ENCODE measurements at places on chromosomes 6 and 20.

GRCh38 chr6:133546098-133546497 lies 304.9 kb downstream of the EYA4 start:
- DNase-seq: no peak

- DNase-seq: no peak
Measured at GRCh38 chr6:156557251-156557910, 219.8 kb upstream of the ARID1B start.

DNA sequence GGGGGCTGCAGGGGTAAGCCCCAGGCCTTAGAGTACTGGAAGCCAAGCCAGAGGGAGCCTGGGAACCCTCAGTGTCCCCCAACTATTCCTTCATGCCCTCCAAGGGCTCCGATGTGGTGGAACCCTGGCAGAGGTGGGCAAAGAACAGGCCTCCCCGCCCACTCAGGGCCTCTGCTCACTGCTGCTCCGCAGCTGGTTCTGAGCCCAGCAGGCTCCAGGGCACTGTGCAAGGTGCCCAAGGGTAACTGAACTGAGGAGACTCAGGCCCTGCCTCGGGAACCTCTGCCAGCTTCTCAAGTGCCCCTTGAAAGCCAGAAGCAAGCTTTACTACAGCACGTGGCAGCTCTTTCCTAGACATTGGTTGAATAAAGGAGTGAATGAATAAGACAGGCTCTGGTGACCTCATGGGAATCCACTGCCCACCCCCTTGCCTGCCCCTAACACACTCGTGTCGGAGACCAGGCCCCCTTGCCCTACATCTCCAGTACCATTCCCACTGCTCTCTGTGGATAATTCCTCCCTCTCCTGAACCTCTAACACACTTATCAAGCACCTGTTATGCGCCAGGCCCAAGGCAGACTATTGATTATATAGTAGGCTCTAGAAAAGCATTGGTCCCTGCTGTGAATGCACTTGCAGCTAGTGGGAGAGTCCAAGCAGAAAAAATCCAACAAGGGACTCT lies 55.0 kb downstream of the TOX2 start:
- DNase-seq: no peak

DNA sequence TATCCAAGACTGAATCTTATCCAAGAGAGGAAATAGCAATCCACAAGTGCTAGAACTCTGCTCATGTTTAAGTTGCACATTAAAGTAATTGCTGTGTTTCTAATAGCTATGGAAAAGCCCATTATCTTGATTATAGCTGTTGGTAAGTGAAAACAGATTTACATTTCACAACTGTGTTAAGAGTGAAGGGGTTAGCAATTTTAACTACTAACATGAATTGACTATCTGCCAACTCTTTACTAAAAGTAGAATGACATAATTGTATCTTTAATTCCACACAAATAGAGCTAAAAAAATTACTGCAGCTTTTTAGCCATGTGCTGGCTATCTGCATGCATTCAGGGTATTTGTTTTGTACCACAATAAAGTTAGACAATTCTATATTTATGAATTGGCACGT lies 277.9 kb upstream of the IRAK1BP1 start:
- no peak for DNase-seq

GRCh38 chr20:62652041-62652893 lies 10.0 kb downstream of the SLCO4A1 start:
- no peak for DNase-seq

DNA sequence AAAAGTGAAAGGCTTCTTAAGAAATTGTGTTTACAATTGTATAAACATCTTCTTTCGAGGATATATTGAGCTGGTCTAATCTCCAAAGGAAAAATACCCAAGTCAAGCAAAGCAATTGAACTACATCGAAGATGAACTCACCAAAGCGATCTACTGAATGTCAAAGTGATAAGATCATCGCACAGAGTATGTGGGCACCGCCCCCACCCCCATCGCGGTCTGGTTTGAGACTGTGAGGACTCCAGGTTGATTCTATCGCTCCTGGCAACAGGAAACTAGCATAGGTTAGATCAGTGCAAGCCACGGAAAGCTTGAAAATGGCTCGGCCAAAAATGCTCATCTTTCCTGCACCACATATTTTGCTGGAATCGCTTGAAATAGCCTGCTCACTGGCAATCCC lies 133.2 kb upstream of the RPS6KA2 start:
- DNase-seq: no peak

GRCh38 chr6:34232901-34233300 lies 3.8 kb upstream of the HMGA1 start:
- DNase-seq: no peak

DNA sequence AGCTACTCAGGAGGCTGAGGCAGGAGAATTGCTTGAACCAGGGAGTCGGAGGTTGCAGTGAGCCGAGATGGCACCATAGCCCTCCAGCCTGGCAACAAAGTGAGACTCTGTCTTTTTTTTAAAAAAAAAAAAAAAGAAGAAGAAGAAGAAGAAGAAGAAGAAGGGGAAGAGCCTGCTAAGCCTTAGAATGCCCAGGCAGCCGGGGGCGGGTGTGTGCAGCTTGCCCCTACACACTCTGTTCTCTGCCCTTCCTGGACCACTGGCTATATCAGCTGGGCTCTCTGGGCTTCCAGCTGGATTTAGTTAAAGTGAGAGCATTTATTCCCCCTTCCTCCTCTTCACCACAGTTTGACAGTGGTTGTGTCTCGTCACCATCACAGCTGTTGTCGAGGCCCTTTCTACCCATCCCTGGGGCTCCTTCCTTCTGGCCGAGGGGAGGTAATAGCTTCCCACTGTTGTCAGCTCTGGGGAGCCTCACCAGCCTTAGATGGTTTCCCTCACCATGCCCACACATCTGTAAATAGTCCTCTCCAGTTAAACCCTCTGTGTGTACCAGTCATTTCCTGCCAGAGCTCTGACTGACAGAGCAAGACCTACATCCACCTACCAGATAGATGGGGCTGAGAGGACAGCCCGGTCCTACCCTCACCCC lies 77.6 kb downstream of the TRERF1 start:
- DNase-seq: no peak

DNA sequence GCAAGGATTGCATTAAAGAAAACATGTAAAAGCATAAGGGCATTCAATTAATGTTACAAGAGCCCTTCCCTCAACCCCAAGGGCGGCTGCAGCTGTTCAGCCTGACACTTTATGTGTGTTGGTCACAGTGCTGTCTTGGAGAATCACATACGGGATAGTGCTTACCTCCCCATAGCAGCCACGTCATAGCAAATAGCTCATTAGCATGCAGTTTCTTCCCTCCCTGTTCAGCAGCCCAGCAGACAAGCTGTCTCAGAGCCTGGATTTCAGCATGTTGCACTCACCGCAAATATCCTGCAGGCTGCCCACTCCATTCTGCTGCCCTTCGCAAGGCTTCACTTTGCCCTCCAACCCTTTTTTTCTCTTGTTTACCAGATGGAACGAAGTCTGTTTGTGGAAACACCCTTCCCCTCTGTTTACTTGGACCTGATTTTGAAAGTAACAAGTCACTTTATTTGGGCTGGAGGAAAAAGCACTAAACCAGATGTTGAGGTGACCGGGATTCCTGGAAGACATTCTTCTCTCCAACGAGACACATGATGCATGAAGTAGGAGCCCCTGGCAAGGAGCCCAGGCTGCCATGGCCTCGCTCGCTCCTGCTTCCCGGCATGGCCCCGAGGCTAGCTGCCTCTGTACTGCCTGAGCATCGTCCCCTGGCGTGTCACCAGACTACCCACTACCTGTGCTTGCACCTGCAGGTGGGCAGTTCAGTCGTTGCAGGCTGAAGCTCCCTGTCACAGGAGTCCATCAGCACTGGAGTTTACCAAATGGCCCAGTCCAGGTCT lies 151.6 kb upstream of the GMDS start:
- no peak for DNase-seq

DNA sequence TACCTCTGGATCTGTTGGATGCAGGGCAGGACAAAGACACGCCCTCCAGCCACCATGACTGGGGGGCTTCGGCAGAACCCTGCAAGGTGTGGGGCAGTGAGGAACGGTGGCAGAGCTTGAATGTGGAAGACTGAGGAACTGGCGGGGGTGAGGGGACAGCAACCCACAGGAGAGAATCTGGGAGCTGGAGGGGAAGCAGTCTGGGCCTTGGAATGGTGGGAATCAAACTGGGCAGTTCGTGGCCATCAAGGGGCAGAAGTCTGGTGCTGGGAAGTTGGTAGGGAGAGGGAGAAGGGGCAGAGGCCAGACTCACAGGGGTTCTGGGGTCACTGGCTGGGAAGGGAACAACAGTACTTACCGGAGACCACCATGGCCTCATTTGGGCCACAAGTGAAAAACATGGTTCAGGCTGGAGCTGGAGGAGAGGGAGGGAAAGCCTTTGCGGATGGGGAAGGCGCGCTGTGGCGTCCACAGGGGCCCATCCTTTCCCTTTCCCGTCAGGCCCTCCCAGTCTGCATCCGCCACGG lies 635 bp downstream of the FLOT1 start:
- DNase-seq: no peak

GRCh38 chr6:50390416-50390815 lies 322.9 kb upstream of the TFAP2D start:
- no peak for DNase-seq

GRCh38 chr6:162856885-162857284 lies 129.1 kb downstream of the PACRG start:
- peak; percentile 71 for DNase-seq

GRCh38 chr6:150745896-150746295 lies 119.6 kb upstream of the MTHFD1L start:
- no peak for DNase-seq

GRCh38 chr6:3190056-3190455 lies 32.7 kb upstream of the TUBB2A start:
- no peak for DNase-seq

DNA sequence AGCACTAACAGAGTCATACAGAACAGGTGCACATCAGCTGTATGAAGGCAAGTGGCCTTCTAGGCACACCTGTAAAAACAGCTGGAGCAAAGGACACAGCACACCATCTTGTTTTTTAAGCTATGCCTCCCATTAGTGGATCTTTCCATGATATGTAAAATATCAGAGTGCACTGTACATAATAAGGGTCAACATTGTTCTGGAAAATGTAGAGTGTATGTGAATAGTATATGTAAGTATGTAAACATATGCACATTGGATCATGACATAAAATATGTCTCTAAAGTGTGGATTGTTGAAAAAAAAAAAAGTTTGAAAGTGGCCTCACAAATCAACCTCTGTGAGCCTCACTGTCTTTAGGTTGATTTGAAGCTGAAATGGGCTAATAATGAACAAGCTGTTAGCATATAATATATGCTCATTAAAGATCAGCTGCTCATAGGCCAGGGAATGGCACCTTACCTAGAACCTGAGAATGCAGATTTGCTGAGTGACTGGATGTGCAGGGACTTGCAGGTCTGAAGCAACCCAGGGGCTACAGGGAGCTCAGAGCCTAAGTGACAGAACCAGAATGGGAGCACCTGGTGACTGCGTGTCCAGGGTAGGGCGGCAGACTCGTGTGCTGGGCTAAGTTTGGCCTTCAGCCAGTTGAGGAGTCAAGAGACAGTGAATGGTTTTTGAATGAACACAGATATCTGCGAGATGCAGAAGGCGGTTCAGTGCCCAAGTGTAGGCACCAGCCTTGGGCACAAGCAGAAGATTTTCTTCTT lies 198.6 kb downstream of the TMEM242 start:
- DNase-seq: no peak

- no peak for DNase-seq
Measured at GRCh38 chr6:3337521-3338350, 79.0 kb downstream of the PSMG4 start.

DNA sequence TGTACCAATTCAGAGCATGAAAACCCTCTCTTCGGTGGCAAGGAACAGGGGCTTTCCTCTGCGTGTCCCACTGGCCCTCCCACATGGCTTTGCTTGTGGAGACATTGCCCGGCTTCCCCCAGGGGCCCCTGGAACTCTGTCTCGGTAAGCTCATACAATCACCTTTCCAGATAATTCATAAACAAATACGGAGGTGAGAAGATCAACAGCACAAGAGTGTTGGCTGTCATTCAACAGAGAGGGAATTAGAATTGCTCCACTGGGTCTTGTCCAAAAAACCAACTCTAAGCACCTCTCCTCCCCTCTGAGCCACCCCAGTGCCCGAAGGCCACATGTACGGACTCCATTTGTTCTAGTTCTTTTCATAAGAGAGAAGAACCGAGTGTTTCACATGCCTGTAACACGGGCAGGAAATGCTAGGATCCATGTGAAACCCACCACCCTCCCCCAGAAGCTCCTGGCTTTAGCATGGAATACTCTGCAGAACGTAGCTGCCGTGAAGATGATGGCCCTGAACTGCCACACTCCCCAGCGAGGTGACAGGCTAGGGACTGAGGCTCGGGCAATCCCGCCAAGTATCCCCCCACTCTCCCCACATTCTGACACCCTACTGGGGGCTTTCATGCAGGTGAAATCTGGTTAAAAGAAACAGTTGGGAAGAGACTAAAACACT lies 24.6 kb upstream of the FOXC1 start:
- no peak for DNase-seq

DNA sequence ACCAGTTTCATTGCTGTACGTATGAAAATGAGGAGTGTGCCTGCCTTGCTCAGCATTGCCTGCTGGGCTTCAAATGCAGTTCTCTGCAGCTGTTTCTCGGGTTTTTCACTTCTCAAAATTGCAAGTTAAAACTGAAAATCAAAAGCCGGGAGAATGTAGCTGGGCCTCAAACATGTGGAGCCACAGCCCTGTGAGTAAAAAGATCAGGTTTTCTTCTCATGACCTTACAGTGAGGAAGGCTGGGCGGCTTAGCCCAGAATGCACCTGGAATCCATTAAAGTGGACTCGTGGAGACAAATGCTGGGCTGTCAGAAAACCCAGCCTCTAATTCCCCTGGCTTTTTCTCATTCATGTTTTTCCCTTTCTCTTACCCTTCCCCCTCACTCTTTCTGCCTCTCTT lies 34.4 kb downstream of the DSE start:
- DNase-seq: no peak

GRCh38 chr20:61912665-61913422 lies 152.8 kb downstream of the TAF4 start:
- no peak for DNase-seq

GRCh38 chr6:20757761-20758160 lies 223.5 kb downstream of the CDKAL1 start:
- DNase-seq: no peak

DNA sequence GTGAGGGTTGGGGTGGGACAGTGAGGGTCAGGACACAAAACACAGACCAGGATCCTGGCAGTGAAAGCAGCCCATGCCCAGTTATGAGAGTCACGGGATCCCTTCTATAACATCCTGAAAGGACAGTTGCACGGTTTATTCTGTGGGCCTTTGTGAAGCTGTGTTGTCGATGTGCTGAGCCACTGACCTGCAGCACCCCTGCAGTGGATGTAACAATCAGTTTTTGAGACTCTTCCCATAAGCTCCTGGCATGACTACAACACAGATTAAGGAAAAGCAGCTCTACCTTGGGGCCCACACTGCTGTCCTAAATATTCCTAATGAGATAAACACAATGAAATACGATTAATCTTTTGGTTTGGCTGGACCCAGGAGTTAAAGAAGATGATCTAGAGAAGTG lies 3.7 kb downstream of the PYGB start:
- no peak for DNase-seq

All from BE2C (cell line).